ENCODE measurements at places on chromosomes 5 and 9.
A peak's percentile ranks its signal among the peaks of the same experiment; 100 is the strongest.

GRCh38 chr9:1870915-1871314 is 144.2 kb upstream of the SMARCA2 start:
- no peak for DNase-seq

DNA sequence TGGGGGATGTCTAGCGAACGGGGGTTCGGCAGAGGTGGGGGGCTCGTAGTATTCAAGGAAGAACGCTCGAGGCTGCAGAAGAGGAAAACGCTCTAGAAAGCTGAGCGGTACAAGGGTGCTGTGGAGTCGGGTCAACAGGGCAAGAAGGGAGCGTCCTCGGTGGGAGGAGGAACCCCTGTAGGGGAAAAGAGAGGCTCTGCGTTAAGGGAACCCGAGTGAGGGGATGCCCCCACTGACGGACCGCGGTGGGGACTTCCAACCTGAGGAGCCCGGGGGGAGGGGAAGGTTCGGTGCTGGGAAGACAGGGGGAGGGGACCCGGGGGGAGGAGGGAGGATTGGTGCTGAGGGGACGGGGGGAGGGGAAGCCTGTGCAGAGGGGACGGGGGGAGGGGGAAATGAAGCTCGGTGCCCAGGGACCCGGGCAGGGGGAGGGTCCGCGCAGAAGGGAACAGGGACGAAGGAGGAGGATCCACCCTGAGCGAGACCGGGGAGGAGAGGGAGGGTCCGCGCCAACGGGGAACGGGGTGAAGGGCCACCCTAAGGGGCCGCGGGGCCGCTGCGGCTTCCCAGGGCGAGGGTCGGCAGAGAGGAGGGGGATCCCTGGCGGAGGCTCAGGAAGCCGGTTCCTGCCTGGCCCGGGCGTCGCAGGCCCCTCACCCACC is 621 bp downstream of the NR6A1 start:
- no peak for DNase-seq

- peak; percentile 51 for DNase-seq
These were observed 27.9 kb downstream of the MCTP1 start for GRCh38 chr5:95256991-95257390.

GRCh38 chr5:79181419-79182022 is 54.4 kb upstream of the JMY start:
- DNase-seq = no peak

DNA sequence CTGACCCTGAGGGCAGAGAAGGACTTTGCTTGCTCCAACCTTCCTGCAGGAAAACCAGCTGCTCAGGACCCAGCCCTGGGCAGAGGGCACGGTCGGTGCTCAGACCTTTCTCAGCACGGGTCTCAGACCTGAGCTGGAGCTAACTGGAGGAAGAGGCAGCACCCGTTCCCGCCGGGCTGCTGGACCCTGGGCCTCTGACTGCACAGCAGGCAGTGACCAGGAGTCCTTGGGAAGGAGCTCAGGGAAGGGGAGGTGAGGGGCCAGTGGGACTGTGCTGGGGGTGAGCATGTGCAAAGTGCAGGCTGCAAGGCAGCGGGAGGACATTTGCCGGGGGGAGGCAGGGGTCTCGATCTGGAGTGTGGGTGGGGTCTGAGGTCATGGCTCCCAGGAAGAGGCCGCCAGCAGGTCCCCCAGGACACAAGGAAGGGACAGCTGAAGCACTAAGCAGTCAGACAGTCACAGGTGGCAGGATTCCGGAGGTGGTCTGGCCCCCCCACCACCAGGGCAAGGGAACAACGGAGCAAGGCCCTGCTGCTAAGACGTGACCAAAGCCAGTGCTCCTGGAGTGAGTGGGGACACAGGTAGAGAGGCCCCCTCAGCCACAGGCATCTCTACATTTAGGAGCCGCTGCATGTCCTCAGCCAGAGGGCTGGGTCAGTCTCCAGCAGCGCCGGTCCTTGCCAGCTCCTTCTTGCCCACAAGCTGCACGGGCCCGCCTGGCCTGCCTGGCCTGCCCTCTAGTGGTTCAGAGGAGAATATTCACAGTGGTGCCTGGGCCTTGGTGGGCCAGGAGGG is 4.8 kb upstream of the DPM2 start:
- DNase-seq = peak; percentile 80

GRCh38 chr5:123916345-123917121 is 404.6 kb downstream of the CSNK1G3 start:
- peak; percentile 75 for DNase-seq

- DNase-seq = no peak
These were observed 102.7 kb upstream of the CPEB4 start for GRCh38 chr5:173785400-173785799.

DNA sequence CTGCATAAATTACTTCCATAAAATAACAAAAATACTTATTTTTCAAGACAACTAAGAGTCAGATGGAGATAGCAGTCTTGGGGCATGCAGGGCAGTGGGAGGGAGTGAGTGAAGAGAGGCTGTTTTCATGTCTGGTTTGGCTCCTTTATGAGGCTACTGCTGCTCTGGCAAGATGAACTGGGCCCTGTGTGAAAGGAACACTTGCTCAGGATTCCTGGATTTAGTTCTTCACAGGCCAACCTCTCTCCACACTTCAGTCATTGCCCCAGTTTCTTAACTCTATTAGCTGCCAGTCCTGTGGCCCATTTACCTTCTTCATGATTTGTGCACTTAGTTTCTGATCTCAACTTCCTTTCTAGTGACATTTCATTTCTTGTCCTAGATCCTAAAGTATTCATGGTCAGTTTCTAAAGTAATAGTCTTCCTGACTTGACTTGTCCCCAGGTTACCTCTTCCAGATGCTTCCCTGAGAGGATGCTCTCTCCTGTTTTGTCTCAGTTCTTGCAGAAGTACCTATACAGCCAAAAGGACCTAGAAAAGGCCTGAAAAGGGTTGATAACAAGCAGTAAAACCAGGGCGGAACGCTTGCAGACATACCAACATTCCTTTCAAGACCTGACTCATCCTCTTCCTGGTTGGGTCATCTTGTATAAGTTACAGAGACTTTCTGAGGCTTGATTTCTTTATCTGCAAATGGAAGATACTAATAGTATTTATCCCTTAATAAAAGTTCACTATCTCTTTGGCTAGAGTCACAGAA is 77.0 kb upstream of the ZFAND5 start:
- DNase-seq = no peak

GRCh38 chr5:158785397-158785796 is 314.3 kb downstream of the EBF1 start:
- DNase-seq = no peak

DNA sequence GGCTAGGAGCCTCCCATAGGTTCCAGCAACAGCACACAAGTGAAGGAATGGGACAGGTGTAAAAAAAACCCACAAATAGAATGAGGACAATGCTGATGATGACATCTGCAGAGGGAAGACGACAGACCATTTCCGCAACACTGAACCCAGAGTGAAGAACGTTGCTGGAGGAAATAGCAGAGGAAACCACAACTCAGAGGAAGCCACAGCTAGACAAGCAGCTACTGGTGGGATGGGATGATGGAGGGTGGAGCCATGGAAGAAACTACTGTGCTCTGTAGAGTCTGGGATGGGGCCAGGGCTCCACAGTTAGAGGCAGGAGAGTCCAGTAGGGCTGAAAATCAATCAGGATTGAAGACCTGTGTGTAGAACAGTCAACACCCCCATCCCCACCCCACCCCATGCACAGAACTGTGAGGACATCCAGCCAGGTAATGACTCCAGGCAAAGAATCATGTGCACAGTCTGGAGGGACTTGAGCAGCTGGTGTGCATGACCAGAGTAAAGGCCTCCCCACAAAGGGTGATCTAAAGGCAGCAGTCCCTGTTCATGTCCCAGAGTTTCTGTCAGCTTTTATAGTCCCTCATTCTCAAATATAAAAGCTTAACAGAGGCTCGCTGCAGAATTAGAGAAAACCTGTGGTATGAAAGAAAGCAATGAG is 65.2 kb upstream of the SPIN1 start:
- peak; percentile 10 for DNase-seq

DNA sequence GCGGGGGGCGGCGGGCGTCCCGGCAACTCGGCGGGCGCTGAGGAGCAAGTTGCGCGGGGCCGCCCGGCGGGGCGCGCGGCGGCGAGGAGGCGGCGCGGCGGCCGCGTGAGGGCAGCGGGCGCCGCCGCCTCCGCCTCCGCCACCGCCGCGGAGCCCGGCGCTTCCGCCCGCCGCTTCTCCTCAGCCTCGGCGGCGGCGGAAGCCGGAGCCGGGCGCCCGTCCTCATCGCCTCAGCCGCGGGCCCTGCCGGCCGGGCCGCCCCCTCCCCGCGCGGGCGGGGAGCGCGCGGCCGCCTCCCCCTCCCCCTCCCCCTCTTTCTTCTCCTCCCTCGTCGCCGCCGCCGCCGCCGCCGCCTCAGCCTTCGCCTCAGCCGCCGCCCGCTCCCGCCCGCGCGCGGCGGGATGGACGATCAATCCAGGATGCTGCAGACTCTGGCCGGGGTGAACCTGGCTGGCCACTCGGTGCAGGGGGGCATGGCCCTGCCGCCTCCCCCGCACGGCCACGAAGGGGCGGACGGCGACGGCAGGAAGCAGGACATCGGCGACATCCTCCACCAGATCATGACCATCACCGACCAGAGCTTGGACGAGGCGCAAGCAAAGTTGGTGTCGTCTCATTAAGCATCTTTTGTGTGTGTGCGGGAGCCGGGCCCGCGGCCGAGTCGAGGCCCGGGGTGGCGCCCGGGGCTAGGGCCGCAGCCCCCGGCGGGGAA is at the start of gene PBX3:
Gene PBX3, plus strand, starts transcription at position 321 of the 712 bp plus-strand sequence.
- DNase-seq = peak; percentile 77

DNA sequence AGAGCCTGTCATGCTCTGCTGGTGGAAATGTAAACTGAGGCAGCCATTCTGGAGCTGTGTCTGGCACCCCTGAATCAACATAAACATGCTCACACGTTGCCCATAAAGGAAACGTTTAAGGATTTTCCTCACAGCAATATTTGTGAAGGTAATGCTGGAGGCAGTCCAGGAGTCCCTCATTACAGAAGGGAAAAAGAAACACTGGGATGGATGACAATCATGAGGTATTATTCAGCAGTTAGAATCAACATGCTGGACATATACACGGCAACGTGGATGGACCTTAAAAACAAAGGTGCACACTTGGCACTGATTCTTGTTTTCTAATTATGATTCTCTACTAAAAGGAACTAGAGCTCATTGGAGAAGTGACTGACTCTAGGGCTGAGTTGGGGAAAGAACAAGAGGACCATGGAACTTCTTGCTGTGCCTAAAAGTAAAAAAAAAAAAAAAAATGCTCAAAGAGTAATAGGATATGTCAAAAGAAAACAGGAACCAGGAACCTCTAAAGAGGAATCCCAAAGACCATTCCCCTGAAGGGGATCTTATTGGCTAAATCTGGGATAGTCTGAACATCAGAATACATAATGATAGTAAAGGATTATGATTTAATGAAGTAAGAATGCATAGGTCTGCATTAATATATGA is 18.6 kb downstream of the B4GALT1 start:
- no peak for DNase-seq

GRCh38 chr5:172905346-172906140 is 53.7 kb upstream of the RPL26L1 start:
- DNase-seq = peak; percentile 44

- no peak for DNase-seq
These were observed 156.6 kb downstream of the YIPF5 start for GRCh38 chr5:144013816-144014215.

DNA sequence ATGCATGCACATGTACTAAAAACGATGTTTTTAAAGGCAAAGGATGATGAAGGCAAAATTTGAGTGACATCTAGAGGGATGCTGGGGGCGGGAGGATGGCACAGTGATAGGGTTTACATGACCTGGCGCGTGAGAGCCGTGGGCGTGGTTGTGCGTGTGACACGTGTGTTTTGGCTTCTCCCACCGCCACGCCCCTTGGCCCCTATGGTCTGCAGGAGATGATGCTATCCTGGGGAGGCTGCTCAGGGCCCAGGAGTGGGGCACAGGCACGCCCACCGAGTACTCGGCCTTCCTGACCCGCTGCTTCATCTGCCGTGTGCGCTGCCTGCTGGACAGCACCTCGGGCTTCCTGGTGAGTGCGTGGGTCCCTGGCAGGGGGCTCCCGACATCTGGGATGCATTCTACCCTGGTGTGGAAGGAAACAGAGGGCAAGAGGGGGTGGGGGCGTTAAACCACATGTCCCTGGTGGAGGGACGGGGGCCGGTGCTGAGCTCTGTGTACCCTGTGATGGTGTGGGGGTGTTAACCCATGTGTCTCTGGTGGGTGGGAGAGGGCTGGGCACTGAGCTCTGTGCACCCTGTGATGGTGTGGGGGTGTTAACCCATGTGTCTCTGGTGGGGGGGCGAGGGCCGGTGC is 19.2 kb upstream of the EXOC3 start:
- DNase-seq = no peak

- no peak for DNase-seq
These were observed 94.0 kb upstream of the PTGER4 start for GRCh38 chr5:40585537-40586267.

DNA sequence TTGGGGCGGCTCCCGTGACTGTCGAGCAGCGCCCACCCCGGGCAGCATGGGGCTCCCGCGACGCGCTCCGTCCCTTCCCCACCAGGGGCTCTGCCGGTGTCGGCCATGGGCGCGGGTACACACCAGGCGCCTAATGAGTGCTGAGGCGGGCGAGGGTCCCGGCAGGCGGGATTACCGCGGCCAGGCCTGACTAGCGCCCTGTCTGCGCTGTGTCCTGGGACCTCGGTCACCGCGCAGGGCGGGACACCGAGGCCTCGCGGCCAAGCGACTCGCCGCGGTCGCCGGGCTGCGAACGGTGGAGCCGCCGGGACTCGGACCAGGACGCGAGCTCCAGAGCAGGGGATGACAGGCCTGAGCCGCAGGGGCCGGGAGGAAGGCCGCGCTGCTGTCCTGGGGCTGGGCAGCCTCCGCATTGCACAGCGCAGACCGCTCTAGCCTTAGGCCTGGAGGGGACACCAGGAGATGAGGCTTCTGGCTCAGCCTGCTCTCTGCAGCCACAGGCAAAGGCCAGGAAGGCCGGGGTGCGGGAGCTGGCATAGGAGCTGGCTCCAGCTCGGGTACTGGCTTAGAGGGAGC is 14.1 kb downstream of the LCN10 start:
- DNase-seq = no peak

DNA sequence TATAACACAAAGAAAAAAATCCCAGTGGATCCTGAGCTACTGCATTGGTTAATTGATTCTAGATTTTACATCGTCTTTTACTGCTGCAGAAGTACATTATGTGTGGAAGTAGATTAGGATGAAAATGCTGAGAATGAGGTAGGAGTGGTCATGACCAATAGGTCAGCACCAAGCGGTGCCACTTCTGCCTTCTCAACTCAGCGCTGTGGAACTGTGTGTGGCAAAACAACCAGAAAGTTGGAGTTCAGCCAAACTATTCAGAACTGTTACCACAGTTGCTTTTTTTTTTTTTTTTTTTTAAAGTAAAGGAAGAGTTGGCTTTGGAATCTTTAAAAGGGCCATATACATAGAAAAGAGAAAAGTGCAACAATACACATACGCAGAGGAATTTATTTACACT is 24.2 kb downstream of the POU5F2 start:
- peak; percentile 14 for DNase-seq

DNA sequence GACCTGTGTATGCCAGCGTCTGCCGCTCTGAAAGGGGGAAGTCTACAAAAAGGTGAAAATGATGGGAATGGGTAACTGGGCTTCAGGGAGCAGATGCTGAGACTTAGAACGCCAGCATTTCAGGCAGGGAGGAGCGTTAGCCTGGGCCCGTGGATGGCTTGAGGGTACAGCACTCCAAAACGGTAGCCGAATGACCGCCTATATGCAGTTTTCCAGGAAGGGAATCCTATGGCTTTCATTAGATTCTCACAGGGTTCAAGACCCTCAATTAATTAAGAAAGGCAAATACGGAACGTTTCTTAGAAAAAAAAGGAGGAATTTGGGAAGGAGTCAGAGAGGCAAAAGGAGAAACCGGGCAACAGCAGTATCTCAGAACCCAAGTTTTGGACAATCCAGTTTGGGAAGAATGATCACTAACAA is 639 bp downstream of the AMACR start:
- peak; percentile 58 for DNase-seq

GRCh38 chr5:81167078-81167477 is 66.0 kb upstream of the CKMT2 start:
- no peak for DNase-seq

GRCh38 chr5:122155546-122155945 is 26.2 kb downstream of the ZNF474 start:
- no peak for DNase-seq
